Cardiac muscle cell (in vitro differentiated cells and primary cell): ENCODE measurements at places on chromosomes 5 and 9. TPM values are rescaled to one million over a fixed set of nuclear protein-coding genes. Genes with fewer than 3 reads are reported as not detected.

DNA sequence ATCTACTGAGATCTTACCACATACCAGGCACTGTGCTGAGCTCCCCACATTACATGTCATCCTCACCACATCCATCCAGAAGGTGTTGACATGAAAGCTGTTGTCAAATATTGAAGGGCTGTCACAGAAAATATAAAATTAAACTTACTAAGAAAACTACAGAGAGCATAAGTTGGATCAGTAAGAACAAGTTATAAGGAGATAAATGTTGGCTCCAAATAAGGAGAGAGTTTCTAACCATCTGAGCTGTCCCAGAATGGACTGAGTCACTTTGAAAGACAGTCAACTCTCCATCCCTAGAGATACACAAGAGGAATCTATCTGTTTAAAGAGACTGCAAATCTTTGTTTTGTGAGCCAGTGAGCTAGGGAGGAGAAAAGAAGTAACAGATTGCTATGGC is 169.8 kb downstream of the DRD1 start:
- DNase-seq, result no peak

GRCh38 chr5:146565764-146566367 is 49.9 kb upstream of the GPR151 start:
- DNase-seq, result peak; percentile 76

DNA sequence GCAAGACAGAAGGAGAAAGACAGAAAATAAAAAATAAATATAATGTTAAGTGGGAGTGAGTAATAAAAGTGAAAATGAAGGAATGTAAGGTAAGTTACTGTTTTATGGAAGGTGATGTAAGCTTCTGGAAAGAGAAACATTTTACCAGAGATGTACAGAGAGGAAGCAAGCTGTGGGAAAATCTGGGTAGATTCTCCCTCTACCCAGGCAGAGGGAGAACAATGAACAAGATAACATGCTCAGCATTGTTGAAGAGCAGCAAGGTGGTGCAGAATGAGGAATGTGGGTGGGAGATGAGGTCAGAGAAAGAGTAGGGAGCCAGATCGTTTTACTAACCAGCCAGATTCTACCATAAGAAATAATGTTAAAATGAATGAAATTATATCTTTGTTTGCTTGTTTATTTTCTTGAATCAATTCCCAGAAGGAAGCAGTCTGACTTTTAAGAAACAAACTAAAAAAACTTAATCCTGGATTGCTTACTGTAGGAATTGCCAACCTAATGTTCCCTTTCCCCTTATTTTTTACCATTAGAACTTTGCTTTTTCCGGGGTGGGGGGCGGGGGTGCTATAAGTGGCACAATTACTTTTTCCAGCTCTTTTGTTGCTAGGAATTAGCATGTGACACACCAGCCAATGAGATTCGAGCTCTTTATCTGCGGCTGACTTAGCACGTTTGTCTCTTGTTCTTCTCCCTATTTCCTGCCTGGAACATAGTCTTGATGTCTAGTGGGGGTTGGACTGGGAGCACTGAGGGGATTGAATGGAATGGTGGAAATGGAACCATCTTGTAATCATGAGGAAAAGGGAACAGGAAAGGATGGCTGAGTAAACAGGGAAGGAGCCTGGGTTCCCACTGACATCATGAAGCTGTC is 356.7 kb downstream of the TMEM167A start:
- no peak for DNase-seq

DNA sequence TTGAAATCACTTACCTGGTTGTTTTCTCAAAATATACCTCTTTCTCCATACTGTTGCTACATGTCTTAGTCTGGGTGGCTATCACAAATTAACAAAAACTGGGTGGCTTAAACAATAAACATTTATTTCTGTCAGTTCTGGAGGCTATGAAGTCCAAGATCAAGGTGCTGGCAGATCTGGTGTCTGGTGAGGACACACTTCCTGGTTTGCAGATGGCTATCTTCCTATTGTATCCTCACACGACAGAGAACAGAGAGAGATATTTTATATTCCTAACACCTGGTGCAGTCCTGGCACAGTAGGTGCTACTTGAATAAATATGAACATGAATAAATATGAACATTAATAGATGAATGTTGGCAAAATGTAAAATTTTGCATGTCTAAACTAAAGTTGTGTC is 164.3 kb upstream of the ACOT12 start:
- no peak for DNase-seq

The EFNA5 gene
- 3.9 and 12.0 TPM in 2 replicates for total RNA-seq

The DEPDC1B gene
- total RNA-seq, result 1.6 and 15.7 TPM in 2 replicates

The SHISAL2B gene
- total RNA-seq, result 1.9 TPM in 1 of 2 replicates, not detected in the other
